ENCODE measurements at places on chromosomes 12 and 14.

DNA sequence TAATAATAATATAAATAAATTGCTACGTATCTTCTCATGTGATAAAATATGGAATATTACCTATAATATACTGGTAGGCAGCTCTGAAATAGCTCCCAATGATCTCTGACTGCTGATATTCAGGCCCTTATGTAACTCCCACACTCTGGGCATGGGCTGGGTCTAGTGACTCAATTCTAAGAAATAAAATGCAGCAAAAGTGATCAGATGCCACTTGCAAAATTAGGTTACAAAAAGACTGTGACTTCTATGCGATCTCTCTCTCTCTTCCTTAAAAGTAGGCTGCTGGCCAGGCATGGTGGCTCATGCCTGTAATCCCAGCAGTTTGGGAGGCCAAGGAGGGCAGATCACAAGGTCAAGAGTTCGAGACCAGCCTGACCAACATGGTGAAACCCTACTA lies 10.3 kb upstream of the CACNB3 start:
- H3K27me3 ChIP-seq: no peaks in the 10 kb centered on the region
- DNase-seq: no peak
- H3K4me1 ChIP-seq: peaks cover 5% of the 10 kb centered on the region

DNA sequence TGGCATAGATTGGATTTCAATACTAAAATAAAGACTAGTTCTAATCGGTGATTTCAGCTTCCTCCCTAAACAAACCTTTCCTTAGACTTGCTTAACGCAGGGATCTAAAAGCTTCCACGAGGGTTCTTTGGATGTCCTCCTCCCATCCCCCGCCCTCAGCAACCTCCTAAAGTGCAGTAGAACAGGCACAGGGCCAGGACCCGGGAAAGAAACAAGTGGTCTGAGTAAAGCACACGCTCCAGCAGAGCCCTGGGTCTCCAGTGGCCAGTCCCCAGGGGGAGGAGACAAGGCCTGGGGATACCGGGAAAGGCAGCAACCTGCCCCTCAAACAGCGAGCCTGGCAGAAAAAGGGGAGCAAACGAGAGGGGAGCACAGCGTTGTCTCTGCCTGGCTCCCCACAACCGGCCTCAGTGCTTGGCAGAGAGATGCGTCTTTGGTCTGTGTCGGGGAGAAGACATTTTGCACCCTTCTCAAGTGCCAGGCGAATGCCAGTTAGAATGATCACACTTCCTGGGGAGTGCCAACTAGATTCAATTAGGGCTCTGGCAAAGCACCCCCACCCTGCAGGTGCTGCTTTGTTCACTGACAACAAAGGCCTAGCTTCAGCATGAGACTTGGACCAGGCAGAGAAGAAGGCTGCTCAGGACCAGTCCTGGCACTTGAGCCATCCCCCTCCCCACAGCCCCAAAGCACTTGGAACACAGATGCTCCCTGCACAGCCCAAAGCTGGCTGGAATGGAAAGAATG lies 17.1 kb upstream of the SLC6A12 start:
- H3K4me3 ChIP-seq: no peak overlapping the region
- no peaks in the 10 kb centered on the region for H3K4me1 ChIP-seq
- no peaks in the 10 kb centered on the region for H3K27me3 ChIP-seq
- no peak for DNase-seq
- no peaks in the 10 kb centered on the region for H3K36me3 ChIP-seq
- no peak overlapping the region for H3K27ac ChIP-seq

GRCh38 chr14:97692084-97692483 lies 894.9 kb downstream of the VRK1 start:
- H3K4me3 ChIP-seq: no peak overlapping the region
- H3K27me3 ChIP-seq: no peaks in the 10 kb centered on the region
- no peak for DNase-seq
- no peaks in the 10 kb centered on the region for H3K4me1 ChIP-seq
- no peaks in the 10 kb centered on the region for H3K36me3 ChIP-seq

DNA sequence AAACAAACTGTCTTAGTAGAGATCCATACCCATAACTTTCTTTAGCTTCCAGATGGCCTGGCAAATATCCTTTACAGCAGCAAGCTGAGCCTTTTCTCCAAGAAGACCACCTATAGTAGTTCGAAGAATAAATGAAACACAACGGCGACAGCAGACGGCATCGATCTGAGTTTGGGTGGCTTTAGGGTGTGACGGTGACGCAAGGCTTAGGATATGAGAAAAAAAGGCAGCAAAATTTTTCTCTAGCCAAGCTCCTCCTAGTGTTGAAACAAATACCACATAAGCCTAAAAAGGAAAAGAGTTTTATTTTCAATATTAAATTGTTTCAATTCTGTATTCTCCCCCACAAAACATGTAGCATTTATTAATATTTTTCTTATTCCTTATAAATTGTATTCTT lies 33.3 kb downstream of the HEATR5A start:
- no peaks in the 10 kb centered on the region for H3K4me1 ChIP-seq
- H3K4me3 ChIP-seq: no peak overlapping the region
- H3K36me3 ChIP-seq: peaks cover 19% of the 10 kb centered on the region
- no peak for DNase-seq
- H3K27me3 ChIP-seq: no peaks in the 10 kb centered on the region
- H3K27ac ChIP-seq: no peak overlapping the region

- no peaks in the 10 kb centered on the region for H3K27me3 ChIP-seq
- no peak overlapping the region for H3K27ac ChIP-seq
- H3K4me3 ChIP-seq: no peak overlapping the region
Measured at GRCh38 chr14:92266216-92266615, 56.7 kb upstream of the SLC24A4 start.

DNA sequence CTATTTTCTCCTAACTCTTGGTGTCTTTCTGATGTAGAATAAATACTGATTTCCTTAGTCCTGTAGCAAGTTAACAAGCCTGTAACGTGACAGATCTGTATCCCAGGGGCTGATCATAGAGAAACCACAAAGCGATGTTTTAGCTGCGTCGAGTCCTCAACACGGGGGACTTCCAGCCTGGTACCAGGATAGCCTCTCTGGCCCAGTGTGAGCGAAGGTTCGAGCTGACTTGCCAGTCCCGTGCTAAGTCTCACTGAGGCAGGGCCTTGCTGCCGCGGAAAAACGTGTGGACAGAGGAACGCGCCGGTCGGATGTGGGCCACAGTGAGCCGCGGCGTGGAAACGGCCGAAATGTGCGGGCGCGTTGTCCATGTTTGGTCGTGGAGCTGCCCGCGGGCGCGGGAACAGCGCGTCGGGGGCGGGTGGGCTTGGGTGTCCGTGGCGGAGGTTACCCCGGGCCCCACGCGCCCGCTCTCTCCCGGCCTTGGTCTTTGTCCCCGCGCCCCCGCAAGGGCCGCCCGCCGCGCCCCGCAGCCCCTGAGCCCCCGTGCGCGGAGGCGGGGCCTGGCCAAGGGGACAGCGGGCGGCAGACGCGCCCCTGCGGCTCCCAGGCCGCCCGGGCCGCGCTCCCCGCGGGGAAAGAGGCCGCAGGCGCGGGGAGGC lies 531 bp upstream of the EML1 start:
- H3K27ac ChIP-seq: peak overlapping the region; percentile 83
- no peaks in the 10 kb centered on the region for H3K27me3 ChIP-seq
- peak overlapping the region; percentile 10 for H3K4me3 ChIP-seq
- H3K36me3 ChIP-seq: no peaks in the 10 kb centered on the region
- H3K4me1 ChIP-seq: peaks cover 30% of the 10 kb centered on the region

DNA sequence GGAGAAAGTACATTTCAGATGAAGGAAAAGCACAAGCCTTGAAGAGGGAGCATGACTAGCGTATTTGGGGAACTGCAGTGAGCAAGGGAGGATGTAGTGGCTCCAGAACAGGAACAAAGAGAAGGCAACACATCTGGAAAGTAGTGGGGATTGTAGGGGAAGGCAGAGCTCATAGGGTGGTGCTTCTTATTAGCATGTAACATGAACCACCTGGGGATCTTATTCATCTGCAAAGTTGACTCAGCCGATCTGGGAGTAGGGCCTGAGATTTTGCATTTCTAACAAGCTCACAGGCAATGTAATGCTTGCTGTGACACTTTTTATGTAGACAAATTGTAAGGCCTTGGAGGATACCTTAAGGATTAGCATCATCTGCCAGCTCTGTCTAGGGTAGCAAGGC lies 447.3 kb downstream of the NELL2 start:
- H3K27ac ChIP-seq: no peak overlapping the region
- H3K36me3 ChIP-seq: no peaks in the 10 kb centered on the region
- H3K27me3 ChIP-seq: no peaks in the 10 kb centered on the region
- H3K4me1 ChIP-seq: no peaks in the 10 kb centered on the region
- no peak overlapping the region for H3K4me3 ChIP-seq
- DNase-seq: no peak

- H3K27ac ChIP-seq: no peak overlapping the region
- no peaks in the 10 kb centered on the region for H3K27me3 ChIP-seq
- DNase-seq: peak; percentile 82
- no peak overlapping the region for H3K4me3 ChIP-seq
- peaks cover 19% of the 10 kb centered on the region for H3K4me1 ChIP-seq
Measured at GRCh38 chr12:132593938-132594358, 16.4 kb downstream of the LRCOL1 start.

GRCh38 chr14:81192594-81192993 lies 28.2 kb downstream of the GTF2A1 start:
- H3K4me1 ChIP-seq: no peaks in the 10 kb centered on the region
- no peak overlapping the region for H3K4me3 ChIP-seq

DNA sequence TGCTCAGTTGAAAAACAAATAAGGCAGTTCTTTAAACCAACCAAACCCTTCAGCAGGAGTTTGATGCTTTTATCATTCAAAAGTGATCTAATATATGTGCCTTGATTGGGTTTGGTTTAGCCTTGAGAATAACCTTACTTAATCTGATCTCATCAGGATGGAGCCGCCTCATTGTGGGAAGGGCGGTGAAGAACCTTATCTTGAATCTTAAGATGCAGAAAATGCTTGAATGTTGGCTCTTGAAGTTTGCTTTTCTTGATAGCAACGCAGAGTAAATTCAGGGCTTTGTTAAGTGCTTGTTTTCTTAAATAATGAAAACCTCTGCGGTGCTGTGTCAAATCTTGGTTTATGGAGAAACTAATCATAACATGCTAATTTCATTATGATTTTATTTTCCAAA lies 138.2 kb downstream of the MON2 start:
- H3K27ac ChIP-seq: peak overlapping the region; percentile 95
- no peaks in the 10 kb centered on the region for H3K27me3 ChIP-seq
- peaks cover 31% of the 10 kb centered on the region for H3K4me1 ChIP-seq

- H3K27ac ChIP-seq: no peak overlapping the region
- no peaks in the 10 kb centered on the region for H3K36me3 ChIP-seq
- H3K4me1 ChIP-seq: no peaks in the 10 kb centered on the region
- no peak for DNase-seq
Measured at GRCh38 chr14:31219169-31219568, 11.6 kb upstream of the HECTD1 start.

All from upper lobe of left lung (tissue), 6 donors.